Activated T-helper 2 cell treated with anti-CD3 and anti-CD28 coated beads, Interferon-gamma antibody, Interleukin-2, Interleukin-4, amounts not matched to agents 10 μg/mL and 5 μg/mL and 100 μg/mL, durations not matched to agents 14 hours and 24 hours and 36 hours (primary cell): ENCODE measurements at places on chromosomes 11 and 22. TPM values are rescaled to one million over a fixed set of nuclear protein-coding genes. Genes with fewer than 3 reads are reported as not detected.

PARVA gene
- total RNA-seq: not detected in 2 replicates

OR6T1 gene
- not detected in 2 replicates for total RNA-seq

C11orf87 gene
- not detected in 2 replicates for total RNA-seq

OR10G8 gene
- total RNA-seq: not detected in 2 replicates

ANKK1 gene
- total RNA-seq: 0.11 TPM in 1 of 2 replicates, not detected in the other

MAP6 gene
- total RNA-seq: 0.23 TPM in 1 of 2 replicates, not detected in the other

SCGB1A1 gene
- not detected in 2 replicates for total RNA-seq

PAX6 gene
- not detected in 2 replicates for total RNA-seq

FZD4 gene
- 0.11 and 0.16 TPM in 2 replicates for total RNA-seq

CD3D gene
- total RNA-seq: 386 and 400 TPM in 2 replicates

GRCh38 chr11:75031771-75032549, 43.2 kb downstream of the NEU3 start:
- DNase-seq: peak; percentile 36

DNA sequence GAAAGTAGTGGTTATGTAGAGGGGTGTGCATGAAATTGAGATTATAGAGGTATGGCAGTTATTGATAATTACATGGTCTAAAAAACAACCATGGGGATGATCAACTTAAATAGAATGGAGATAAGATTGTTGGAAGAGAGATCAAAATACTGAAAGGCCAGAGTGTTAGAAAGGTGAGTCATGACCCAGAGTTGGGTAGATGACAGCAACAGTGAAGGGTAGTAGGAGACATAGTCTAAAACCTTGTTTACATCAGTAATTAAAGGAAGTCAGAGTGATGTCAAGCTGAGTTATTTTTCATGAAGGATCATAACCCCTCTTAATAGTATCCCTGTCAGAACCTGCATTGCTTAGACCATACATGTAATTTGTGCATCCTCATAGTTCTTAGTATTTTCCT, 110.9 kb downstream of the ELP4 start:
- DNase-seq: no peak

- DNase-seq: no peak
These were observed 44.9 kb upstream of the WNT11 start for GRCh38 chr11:76251226-76251575.

- DNase-seq: no peak
These were observed 116.4 kb downstream of the FAR1 start for GRCh38 chr11:13784855-13785254.

DNA sequence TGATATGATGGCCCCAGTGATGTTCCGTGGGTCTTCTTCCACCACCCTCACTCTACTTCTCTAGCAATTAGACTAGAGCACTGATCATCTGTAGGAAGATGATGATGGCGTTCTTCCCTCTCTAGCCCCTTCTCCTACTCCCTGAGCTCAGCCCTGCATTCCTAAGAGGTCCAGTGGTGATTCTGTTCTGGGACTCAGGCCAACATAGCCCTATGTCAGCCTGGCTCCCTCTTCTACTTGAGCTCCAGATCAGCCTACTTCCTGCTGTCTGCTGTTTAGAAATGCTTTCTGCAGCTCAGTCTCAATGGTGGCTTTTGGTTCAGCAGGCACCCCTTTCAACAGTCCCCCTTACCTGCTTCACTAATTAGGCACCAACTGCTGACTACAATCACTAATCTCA, 86.1 kb upstream of the ZBED5 start:
- no peak for DNase-seq

DNA sequence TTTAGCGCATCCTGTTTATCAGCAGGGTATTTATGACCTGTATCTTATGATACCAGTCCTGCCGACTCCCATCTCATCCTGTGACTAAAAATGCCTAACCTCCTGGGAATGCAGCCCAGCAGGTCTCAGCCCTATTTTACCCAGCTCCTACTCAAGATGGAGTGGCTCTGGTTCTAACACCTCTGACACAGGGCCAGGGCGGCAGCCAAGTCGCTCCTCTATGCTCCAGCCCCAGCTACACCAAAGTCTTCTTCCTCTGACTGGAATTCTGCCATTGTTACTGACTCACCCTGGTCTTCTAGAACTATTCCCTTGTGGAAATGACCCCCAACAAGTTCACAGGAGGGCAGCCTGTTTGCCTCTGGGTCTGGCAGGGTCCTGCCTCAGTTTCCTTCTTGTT, 7.9 kb upstream of the C1QTNF6 start:
- DNase-seq: no peak

- no peak for DNase-seq
These were observed 167.3 kb downstream of the UVRAG start for GRCh38 chr11:75982309-75982708.

DNA sequence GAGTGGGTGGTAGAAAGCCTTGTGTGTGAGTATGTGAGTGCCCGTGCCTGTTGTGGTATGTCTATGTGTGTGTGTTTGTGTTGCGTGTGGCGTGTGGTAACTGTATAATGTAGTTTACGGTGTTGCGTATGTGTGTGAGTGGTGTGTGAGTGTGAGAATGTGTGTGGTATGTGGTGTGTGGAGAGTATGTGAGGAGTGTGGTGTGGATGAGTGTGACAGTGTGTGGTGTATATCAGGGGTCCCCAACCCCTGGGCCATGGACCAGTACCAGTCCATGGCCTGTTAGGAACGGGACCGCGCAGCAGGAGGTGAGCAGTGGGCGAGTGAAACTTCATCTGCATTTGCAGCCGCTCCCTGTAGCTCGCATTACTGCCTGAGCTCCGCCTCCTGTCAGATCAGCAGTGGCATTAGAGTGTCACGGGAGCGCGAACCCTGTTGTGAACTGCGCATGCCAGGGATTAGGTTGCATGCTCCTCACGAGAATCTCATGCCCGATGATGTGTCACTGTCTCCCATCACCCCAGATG, 5.7 kb downstream of the UPK3A start:
- DNase-seq: no peak

DNA sequence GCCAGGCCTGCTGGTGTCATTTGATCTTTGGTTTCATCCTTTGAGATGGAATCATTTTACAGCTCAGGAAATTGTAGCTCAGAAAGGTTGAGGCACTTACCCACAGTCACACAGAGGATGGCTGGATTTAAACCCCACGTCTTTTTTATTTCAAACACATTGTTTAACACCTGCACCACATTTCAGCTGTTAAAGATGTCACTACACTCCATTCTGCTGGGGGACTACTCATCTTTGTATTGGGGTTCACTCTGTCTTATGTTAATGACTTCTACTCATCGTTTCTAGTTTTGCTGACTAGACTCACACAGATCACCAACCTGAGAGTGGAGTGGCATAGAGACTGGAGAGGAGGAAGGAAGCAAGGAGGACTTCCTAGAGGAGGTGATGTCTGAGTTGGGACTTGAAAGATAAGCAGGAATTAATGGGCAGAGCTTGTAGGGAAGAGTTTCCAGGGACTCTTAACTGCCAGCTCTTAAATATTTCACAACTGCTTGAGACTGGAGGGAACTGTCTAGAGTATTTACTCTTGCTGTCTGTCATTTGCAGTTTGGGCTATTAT, 80.0 kb downstream of the TP53I11 start:
- no peak for DNase-seq

GRCh38 chr22:36352803-36353507, 34.8 kb downstream of the MYH9 start:
- no peak for DNase-seq

- DNase-seq: no peak
These were observed 398.8 kb downstream of the GUCY1A2 start for GRCh38 chr11:106619320-106619990.

DNA sequence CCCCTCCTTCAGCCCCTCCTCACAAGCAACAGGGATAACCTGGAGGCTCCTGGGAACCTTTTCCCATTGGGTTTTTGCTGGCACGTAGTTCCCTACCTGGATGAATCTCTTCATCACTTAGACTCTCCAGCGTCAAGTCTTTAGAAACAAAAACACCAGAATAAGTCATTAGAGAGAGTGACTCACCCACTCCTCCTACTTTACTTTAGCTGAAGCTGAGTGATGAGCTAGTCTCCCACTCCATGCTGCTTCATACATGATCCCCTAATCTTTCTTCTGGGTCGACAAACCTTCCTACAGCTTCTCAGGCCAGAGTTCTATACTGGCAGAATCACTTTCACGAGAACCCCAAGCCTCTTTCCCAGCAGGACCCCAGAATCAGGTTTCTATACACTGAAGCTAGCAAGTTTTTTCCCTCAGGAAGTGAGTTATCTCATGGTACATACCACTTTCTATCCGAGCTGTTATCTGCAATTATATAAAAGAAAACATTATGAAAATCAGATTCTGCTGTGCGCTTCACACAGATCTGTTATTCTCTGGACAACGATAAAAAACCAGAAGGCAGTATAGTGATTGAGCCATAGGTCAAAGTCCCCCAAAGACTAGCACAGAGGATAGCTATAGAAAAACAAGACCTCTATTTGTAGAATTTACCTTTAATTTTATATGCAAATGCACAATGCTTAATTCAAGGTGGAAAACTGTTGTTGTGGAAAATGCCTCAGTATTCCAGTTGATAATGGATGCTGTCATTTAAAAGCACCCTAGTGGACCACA, 18.7 kb downstream of the DRICH1 start:
- DNase-seq: no peak

GRCh38 chr11:102383839-102384238, 36.8 kb downstream of the BIRC2 start:
- DNase-seq: no peak

DNA sequence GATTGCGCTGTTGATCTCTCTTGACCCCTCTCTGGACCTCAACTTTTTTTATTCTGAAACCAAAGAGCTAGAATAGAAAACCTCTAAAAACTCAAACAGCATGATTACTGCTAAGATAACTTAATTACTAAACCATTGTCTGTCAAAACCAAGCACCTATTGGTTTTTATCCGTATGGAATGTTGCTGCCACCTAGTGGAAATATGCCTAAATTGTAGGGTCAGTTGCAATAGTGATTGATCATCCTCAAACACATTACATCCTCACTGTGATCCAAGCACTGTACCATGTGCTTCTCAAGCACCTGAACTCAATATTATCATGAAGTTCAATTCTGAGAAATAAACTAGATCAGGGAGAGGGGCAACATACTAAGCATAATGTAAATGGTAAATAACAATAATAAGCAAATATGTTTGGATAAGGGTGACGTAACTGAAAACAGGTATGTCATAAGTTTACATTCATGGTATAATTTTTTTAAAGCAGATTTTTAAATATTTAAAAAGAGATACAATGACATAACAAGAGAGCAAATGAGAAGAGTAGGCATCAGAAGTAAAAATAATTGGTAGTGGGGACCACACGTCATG, 3.8 kb upstream of the OR5A2 start:
- DNase-seq: peak; percentile 12

DNA sequence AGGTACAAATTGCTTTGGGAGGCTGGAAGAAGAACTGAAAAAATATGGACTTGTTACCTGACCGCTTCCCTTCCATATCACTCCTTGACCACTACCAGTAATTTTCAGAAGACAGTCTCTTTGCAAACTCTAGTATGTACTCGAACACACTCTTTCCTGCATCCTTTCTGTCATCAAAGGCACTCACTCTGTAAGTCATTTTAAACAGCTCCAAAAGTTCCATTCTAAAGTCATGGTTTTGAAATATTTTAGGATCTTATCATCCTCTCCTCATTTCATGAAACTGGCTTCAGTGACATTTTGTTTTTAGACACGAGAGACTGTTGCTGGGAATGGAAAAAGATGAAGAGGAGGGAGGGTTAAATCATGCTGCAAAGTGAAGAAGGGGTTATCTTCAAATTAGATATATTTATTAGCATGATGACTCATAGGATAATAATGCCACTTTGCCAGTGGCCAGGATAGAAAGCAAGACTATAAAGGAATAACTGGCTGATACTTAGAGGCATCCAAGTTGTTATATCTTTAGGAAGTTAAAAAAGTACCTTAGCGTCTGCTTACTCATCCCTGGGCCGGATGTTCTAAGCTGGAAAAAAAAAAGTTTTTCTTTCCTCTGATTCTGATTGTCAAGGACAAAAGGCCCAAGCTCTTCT, 549.3 kb downstream of the METTL15 start:
- no peak for DNase-seq
